Large intestine (tissue), 12 donors: ENCODE measurements at places on chromosomes 6 and 20.

DNA sequence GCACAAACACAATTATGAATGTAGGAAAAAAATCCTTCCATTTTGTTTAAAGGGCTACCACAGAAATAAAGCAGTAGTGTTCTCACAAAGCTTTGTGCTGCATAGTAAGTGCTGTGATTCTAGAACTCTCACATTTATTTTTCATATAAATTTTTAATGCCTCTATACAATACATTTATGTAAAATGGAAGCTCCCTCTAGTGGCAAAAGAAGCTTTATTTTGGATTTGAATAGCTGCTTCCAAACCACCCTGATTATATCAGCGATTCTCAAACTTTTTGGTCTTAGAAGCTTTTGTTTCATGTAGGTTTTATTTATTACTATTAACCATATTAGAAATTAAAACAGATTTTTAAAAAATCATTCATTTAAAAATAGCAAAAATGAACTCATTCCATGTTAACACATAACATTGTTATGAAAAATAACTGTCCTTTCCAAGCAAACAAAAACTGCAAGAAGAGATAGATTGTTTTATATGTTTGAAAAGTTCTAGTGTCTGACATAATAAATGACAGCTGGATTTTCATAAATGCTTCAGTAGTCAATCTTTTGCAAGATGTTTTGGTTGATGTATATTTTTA lies 38.4 kb downstream of the HS3ST5 start:
- DNase-seq = no peak

DNA sequence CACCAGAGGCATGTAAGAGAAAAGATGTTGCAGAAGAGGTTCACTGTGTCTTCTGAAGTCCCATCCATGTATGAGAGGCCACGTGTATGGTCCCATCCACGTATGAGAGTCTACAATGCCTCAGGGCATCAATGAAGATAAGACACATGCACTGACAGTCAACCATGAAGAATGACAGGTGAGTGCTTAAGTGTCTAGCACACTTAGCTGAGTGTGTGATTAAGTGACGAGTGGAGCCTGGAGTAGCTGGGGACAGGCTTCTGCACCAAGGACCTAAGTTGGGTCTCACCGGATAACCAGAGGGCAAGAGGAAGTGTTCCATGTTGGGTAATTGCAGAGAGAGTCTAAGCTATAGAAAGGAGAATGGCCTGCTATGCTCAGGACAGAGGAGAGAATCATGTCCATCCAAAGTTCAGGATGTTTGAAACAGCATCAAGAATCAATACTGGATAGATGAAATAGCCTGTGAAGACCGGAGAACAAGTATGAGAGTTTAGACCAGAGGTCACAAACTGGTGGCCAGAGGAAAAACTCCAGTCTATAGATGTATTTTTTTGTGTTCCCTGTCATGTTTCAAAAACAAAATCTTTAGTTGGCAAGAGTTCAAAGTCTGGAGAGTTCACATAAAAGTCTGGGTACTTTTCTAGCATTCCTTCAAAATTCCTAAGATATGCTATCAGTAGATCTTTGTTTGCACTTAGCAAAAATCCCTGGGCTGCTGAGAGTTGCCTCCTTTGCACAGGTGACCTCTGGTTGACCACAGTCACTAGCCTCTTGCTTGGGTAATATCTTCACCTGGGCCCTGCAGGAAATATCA lies 165.8 kb downstream of the KIF16B start:
- no peak for DNase-seq

- DNase-seq = no peak
Measured at GRCh38 chr6:168451805-168452517, 11.0 kb downstream of the SMOC2 start.

DNA sequence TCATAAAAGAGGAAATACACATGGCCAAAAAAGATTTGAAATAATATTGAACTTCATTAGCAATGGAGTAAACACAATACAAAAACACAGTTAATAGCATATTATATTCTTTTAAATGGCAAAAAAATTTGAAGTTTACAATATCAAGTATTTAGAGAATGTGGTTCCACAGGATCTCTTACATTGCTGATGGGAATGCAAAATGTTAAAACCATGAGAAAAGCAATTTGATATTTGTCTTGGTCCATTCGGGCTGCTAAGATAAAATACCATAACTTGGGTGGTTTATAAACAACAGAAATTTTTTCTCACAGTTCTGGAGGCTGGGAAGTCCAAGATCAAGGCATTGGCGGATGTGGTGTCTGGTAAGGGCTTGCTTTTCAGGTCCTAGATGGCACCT lies 154.0 kb upstream of the PLN start:
- no peak for DNase-seq

DNA sequence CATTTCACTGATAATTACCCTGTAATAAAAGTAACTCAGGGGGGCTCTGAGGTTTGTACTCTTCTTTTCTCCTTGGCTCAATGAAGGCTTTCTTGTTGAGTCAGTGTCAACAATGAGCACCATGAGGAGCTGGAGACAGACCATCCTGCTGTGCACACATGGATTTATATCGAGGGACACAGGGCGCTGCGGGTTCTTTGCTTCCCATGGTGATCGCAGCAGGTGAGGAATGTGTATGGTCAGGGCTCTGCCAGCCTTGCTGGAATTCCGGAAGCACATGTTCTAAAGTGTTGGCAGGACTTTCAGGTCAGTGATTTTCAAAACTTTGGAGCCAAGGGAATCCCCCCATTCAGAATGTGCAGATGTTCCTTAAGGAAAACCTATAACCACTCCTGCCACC lies 27.1 kb downstream of the SMOC2 start:
- no peak for DNase-seq

- DNase-seq = no peak
Measured at GRCh38 chr6:150328744-150329405, 39.9 kb upstream of the IYD start.

DNA sequence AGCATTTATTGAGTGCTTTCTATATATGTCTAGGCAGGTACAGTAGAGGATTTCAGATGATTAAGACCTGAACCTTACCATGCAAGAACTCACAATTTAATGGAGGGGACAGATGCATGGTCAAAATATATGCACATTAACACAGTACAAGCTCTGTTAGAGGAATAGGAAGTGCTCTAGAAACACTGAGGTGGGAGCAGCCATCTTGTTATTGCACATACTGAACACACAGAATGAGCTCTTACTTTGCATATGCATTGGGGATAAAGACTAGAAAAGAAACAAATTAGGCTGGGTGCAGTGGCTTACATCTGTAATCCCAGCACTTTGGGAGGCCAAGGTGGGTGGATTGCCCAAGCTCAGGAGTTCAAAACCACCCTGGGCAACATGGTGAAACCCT lies 438.3 kb downstream of the UTRN start:
- no peak for DNase-seq

- DNase-seq = peak; percentile 98
Measured at GRCh38 chr6:19804205-19805128, 32.7 kb upstream of the ID4 start.

GRCh38 chr6:22821664-22822320 lies 252.4 kb downstream of the HDGFL1 start:
- DNase-seq = no peak

GRCh38 chr6:30670760-30671527 lies 1.9 kb downstream of the DHX16 start:
- DNase-seq = no peak

DNA sequence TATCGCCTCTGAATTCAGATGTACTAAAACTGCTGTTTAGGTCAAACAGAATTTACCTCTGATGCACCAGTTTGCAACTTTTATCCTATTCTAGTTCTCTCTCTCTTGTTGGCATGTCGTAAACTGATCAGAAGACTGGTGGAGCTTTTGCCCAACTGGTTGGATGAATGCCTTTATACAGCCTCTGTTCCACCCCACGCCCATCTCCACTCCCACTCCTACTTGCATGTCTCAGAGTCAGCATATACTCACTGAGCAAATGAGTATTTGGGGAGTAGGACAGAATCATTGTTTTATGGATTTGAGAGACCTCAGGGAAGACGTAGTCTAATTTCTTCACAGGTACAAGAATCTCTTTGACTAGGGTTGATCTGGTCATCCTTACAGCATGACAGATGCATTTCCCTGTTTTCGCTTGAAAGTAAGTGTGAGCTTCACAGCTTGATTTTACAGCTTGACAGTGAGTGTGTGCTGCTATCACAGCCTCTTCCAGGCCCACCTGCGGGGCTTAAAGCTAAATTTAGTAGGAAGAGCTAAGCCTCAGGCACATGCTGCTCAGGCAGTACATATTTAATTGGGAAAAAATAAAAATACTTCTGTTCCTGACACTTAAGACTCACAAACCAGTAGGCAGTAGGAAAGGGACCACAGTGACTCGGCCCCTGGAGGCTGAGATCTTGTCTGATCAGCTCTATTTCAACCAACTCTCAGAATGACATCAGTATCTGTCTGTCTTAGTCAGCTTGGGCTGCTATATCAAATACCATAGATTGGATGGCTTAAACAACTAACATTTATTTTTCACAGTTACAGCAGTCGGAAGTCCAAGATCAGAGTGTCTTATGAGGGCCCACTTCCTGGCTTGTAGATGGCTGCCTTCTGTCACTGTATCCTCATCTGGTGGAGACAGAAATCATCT lies 30.4 kb downstream of the TRMT6 start:
- DNase-seq = no peak

GRCh38 chr6:90938122-90938521 lies 351.2 kb upstream of the MAP3K7 start:
- no peak for DNase-seq

- DNase-seq = no peak
Measured at GRCh38 chr20:44092551-44093248, 94.3 kb downstream of the JPH2 start.

DNA sequence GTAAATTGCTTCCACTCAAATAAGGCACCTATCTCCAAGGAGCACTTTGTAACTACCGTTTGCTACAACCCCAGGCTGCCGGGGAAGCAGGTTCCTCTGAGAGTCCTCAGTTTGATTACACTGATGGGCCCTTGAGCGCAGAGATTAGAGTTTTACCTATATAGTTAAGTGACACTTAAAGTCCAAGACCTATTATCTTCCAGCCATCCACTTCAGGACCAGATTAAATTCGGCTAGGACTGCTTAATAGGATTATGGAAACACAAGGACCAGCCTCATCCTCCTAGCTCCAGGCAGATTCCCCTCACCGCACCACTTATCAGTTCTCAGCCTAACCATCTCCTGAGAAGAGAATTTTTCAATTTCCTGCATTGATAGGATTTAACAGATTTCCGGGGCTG lies 64.7 kb upstream of the TIAM2 start:
- no peak for DNase-seq

DNA sequence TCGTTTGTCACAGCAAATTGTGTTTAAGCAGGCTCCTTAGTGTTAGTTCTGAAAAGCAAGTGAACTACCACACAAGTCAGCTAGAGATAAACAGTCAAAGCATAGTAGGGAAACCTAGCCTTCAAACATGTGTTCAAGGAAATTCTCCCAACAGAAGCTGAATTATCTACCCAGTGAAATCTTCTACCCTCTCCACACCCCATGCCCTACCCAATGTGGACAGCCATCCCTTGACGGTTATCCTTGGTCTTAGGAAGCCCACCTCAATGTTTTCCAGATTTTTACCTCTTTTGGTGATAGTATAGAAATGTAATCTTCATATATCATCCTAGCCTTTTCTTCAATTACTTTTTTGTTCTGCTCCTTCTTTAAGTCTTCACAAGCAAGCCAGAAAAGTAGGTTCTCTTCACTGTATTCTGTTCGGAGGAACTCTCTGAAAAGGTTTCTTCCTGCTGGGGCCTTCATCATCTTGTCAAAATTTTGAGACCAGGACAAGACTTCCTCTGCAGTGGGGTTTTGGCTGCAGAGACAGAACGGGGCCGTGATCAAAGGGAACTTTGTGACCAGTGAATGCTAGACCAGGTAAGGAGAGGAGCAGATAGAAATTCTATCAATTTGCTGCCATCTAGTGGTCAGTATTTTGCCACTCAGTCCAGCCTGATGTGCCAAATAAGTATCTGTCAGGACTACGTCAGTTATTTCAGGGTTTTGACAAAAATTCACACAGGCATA lies 21.6 kb upstream of the MTRF1L start:
- peak; percentile 33 for DNase-seq

- no peak for DNase-seq
Measured at GRCh38 chr6:39313526-39314272, 520 bp downstream of the KCNK17 start.

DNA sequence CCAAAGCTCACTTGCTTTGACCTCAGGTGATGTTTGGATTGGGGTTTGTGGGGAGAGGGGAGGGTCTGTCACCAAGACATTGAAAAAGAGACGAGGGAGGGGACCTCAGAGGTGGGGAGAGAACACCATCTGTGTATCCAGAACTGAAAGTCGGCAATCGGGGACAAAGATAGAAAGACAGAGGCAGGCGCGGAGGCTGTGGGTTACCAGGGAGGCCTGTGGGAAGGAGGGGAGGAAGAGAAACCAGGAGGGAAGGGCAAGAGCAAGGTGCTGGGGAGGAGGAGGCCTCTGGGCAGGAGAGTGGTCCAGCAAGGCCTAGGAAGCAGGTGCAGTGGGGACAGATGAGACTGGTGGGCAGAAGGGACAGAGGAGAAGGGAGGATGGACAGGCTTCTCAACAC lies 211.2 kb downstream of the CDC5L start:
- DNase-seq = no peak

DNA sequence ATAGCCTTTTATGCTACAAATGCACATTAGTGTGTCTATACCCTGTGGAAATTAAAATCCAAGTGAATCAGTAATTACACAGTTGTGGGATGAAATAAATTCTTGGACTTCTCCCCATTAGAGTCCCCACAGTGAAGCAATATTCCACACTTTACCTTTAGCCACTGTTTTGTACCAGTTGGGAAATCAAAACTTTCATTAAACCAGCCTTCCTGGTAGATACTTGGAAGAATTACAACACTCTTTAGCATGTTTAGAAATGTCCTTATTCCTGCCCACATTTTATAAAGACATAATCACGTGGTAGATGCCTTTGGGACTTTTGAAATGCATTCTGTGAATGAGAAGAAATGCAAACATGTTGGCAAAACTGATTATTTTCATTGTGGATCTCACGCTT lies 49.0 kb upstream of the ANKEF1 start:
- no peak for DNase-seq

DNA sequence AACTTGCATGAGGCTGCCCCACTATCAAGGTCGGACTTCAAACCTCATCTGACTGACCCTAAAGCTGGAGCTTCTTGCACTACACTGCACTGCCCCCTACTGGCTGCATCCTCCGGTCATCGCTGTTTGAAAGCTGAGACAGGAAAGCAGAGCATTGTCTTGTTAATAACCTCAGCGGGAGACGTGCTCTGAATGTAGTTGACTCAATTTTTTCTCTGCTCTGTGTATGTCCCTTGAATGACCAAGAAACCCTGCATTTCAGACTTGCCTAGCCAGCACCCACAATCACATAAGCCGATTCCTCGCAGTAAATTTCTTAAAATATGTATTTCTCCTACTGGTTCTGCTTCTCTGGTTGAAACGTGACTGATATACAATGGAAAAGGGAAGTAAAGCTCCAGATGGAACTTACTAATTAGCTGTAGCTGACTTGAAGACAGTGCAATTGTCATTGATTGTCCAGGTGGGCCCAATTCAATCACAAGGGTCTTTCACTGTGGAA lies 27.8 kb downstream of the TCF21 start:
- DNase-seq = peak; percentile 83

DNA sequence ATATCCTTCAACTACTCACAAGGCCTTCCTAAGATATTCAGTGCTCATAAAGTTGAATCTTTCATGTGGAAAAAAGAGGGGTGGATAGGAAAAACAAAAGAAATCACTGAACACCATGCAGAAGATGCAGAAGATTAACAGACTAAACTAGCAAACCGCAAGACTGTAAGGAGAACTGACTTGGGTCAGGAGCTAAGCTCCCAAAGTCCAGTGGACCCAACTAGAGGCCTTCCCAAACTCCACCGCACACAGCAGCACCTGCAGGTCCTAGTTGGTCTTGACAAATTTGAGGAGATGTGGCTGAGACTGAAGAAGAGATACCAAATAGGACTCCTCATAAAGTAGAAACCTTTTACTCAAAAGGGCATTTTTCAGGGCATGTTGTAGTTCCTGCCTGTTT lies 3.3 kb downstream of the RIPK1 start:
- DNase-seq = no peak
